ENCODE measurements at places on chromosomes 13 and 19.

- DNase-seq: peak; percentile 66
These were observed 502.7 kb downstream of the UQCRFS1 start for GRCh38 chr19:28710278-28710677.

DNA sequence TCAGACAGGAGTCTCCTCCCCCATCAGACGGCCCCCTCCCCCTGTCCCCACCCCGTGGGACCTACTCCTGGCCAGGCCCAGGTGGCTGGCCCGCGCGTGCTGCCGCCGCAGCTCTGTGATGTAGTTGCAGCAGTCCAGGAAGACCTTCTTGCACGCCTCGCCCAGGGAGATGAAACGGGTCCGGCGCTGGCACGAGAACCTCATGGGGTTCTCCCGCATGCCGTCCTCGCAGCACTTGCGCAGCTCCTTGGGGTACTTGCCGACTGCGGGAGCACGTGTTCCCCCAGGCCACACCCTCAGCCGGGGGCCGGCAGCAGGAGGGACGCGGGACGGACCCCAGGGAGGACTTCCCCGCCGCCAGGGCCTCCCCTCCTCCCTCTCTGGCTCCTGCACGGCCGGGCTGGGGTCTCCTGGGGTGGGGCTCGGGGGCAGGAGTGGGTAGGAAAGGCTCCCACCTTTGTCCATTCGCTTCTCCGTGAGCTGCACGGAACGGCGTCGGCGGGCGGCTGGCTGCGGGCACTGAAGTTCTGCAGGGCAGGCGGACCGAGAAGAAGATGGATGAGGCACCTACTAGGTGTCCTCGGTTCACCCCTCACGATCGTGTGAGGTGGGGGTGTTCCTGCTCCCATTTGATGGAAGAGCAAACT, 13.3 kb downstream of the C3 start:
- no peak for DNase-seq

GRCh38 chr13:73340069-73340468, 281.3 kb downstream of the KLF5 start:
- DNase-seq: no peak

DNA sequence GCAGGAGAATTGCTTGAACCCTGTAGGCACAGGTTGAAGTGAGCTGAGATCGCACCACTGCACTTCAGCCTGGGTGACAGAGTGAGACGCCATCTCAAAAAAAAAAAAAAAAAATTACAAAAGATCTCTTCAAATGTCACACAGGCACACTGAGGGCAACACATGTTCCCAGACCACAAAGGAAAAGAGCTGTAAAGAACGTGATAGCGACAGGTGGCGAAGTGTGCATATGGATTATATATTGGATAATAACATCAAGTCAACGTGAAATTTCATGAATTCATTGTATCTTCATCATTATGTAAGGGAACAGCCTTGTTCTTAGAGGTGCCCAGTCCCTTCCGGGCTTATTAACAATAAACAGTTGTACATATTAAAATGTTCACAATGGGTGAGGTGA, 31.8 kb upstream of the DPP9 start:
- no peak for DNase-seq

- DNase-seq: no peak
These were observed 58.1 kb upstream of the KLF2 start for GRCh38 chr19:16266586-16266942.

GRCh38 chr19:37309834-37310575, 60.9 kb upstream of the ZNF527 start:
- peak; percentile 15 for DNase-seq

DNA sequence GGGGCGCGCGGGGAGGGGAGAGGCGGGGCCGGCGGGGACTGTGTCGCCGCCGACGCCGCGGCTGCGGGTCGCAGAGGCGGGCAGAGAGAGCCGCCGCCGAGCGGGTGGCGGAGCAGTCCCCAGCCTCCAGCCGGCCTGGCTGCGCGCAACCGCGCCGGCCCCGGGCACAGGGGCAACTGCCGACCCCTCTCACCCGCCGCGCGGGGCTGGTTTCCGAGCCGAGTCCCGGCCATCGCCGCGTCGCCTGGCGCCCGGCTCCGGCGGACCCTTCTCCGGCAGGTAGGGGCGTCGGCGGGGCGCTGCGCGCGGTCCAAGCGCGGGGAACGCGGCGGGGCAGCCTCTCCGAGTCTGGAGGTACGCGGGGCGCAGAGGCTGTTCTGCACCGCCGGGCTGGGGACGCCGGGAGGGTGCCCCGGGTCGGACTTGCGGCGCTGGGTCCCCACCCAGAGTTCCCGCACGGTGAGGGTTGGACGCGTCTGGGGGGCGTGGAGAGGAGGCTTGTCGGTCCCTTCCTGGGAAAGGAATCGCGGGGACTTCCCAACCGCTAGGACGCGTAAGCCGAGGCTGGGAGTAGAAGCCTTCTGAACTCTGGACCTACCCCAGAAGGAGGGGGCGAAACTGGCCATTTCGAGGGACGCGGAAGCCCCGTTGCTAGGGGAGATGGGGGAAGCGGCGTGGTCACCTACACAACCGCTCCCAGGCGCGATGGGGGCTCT, 133.6 kb upstream of the MYO16 start:
- DNase-seq: no peak

- no peak for DNase-seq
These were observed 529.2 kb upstream of the NBEA start for GRCh38 chr13:34412817-34413375.

DNA sequence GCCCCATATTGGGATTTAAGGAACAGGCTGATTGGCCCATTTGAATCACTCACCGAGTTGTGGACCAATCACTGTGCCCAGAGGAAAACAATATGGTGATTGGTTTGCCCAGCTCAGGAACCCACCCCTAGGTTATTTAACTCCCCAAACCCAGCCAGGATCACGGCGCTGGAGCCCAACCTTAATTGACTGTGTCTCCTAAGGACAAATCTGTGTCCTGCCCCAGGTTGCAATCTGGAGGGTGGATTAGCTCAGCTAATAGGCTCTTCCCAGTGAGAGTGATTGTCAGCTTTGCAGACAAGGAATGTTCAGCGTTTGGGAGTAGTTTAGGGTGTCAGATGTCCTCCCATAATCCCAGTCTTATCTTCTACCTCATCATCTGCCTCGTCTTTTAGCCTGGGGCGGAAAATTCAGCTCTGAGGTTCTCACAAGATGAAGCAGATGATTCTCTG, 3.5 kb upstream of the ZNF358 start:
- DNase-seq: no peak

DNA sequence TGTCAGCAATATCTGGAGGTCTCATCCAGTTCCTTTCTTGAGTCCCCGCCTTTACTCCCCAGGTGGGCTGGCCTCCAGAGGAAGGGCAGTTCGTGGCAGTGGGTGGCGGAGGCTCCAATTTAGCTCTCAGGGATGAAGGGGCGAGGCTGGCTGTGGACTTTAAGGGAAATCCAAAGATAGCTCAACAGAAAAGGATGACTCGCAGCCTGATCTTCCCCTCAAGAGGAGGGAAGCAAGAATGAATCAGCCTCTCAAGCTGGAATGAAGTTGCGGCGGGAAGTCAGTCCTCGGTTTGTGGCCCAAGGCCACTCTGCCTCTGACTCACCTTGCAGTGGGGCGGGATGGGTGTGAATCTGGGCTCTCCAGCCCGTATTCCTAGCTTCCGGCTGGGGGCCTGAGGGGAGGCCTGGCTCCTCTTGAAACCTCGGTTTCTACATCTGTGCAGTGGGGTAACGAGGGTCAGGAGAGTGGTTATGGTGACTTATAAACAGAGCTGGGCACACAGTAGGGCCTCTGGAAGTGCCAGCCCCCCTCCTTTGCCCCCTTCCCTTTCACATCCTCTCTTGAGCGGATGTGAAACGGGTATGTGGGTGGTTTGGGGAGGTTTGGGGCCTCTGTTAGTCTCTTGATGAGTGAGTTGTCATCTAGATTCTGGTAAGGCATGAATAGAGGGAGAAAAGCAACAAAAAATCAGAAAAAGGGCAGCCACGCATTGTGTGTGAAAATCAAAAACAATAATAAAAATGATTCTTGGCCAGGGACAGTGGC, 10.5 kb upstream of the SMG9 start:
- no peak for DNase-seq

GRCh38 chr19:35066691-35067563, 25.4 kb downstream of the HPN start:
- DNase-seq: peak; percentile 35

GRCh38 chr19:22532388-22533300, 101.5 kb upstream of the ZNF492 start:
- DNase-seq: no peak

- peak; percentile 90 for DNase-seq
These were observed 14.3 kb downstream of the IER2 start for GRCh38 chr19:13164343-13165161.

DNA sequence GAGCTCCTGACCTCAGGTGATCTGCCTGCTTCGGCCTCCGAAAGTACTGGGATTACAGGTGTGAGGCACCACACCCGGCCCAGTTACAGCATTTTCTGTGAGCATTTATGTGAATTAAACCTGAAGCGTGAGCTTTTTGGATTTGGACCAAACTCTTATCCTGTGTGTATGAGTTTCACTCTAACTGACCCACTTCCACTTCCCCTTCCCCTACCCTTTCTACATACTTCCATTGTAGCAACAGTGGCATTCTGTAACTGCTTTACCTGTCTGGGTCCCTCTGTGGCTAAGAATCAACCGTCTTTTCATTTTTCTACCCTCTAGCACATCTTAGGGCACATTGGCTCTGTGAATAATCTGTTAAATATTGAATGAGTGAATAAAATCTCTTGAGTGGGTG, 16.2 kb downstream of the FRY start:
- DNase-seq: no peak

DNA sequence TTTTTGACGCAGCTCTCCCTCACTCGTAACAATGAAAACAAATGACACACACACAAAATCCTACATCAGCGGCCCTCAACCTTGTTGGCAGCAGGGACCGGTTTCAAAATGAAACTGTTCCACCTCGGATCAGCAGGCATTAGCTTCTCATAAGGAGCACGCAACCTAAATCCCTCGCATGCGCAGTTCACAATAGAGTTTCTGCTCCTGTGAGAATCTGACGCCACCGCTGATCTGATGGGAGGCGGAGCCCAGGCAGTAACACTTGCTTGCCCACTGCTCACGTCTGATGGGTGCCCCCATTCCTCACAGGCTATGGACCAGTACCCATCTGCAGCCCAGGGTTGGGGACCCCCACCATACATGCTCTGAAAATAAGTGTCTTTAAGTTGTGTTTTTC, 43.4 kb downstream of the DHRS12 start:
- DNase-seq: no peak

GRCh38 chr13:82749551-82749950, 1132.7 kb downstream of the SLITRK1 start:
- no peak for DNase-seq

DNA sequence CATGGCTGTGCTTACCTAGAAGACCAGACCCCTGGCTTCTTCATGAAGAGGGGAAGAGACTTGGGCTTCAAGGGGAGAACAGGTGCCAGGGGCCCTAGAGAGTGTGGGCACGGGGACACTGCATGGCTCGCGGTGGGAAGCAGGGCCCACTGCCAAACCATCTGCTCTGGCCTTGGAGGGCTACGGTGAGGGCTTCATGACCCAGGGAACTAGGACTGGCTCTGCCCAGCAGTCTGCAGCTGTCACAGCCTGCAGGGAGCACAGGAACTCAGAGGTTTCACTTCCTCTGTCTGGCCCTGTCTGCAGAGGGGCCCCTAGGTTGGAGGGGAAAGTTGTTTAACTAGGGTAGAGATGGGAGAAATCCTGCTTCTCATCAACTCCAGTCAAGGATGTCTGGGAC, 4.3 kb downstream of the ERCC1 start:
- no peak for DNase-seq

- DNase-seq: no peak
These were observed 9.2 kb downstream of the CYP2B6 start for GRCh38 chr19:41000310-41000737.

GRCh38 chr19:4974880-4975469, 6.1 kb downstream of the KDM4B start:
- no peak for DNase-seq

DNA sequence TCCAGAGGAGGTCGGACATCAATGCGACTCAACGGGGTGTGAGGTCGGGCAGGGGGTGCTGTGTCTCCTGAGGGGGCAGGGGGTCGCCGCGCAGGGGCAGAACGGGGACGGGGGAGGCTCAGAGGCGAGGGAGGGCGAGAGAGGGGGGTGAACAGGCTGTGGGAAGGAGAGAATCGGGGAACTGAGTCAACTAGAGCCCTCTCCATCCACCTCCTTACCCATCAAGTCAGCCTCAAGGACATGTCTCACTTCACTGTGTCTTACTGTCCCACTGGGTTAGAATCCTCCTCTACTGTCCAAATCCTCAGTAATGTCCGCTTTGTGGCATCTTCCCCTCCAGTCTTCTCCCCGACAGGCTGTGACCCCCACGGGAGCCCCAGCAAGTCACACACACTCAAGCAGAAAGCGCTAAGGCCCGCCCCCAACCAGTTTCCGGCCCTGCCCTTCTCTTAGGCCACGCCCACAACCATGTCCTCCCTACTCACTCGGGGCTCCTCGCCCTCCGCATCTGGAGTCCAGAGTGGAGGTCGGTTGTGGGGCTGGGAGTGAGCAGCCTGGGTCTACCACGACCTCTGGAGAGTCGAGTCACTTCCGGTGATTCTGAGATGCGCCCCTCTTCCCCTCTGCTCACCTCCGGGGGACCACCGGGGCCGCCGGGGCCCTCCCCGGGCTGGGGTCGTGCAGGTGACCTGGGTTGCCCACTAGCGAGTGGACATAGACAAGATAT, 9.3 kb downstream of the PLEKHA4 start:
- DNase-seq: peak; percentile 46

DNA sequence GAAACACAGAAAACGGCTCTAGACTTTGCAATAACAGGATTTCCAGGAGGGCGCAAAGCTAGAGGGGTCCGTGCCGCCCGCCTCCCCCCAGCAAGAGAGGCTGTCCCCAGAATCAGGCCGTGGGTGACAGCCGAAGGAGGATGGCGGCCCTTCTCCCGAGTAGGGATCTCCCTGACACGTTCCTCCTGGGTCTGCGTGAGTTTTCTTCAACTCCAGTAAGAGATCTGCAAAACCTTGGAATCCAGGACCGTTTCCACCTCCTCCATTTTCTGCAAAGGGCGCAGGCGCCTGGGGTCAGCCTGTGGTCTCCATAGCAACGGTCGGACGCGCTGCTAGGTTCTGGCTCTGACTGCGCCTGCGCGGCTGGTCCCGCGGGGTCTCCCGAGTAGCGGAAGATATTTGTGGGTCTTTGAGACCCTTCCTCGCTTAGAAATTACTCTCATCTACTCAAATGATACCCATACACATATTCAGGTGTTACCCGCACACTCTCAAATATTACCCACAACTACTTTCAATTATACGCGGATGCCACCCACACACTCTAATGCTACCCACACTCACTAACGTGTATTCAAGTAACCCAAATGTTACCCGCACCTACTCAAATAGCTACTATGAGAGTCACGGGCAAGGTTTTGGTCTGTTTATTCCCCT, 2.1 kb downstream of the PNMA8C start:
- peak; percentile 86 for DNase-seq

DNA sequence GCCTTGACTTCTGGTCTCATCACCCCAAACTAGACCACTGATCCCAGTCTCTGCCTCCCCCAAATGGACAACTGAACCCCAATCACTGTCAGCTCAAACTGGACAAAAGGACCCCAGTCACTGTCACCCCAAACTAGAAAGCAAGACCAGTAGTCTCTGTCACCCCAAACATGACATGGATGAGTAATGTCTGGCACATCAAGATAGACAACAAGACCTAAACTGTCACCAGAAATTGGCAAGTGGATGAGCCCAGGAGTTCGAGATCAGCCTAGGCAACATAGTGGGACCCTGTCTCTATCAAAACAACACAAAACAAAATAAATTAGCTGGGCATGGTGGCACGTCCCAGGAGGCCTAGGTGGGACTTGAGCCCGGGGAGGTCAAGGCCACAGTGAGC, 12.0 kb downstream of the RABAC1 start:
- DNase-seq: no peak

All from NCI-H1436 (cell line).